ENCODE measurements at places on chromosomes 5 and 9.

DNA sequence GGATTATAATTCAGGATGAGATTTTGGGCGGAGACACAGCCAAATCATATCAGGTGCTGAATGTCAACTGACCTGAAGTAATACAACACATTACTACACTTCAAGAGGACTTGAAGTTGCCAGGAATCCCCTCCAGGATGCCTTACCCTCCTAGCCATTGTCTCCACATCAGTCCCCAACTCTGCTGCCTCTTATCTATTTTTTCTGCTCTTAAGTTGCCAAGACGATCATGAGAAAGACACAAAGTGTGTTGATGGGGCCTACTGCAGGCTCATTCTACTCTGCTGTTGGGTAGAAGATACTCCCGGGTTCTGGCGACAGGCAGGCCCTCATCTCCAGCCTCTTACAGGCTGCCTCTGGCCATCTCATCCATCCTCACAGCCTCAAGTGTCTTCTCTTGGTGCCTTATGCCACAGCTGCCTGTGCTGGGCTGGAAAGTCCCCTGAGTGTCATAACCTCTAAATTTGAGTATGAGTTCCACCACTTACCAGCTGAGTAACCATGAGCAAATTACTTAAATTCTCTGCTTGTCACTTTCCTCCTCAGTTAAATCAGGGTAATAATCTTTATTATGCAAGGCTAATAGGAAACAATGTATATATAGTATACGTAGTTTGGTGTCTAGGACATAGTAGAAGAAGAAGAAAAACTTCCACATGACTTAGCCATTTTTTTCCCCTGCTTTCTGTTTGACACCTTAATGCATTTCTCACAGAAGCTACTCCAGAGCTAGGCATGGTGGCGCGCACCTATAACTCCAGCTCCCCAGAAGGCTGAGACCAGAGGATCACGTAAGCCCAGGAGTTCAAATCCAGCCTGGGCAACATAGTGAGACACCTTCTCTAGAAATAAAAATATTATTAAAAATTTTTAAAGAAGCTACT lies 73.0 kb upstream of the SNX2 start:
- DNase-seq, result no peak

GRCh38 chr9:18554244-18554643 lies 80.3 kb downstream of the ADAMTSL1 start:
- DNase-seq, result no peak

DNA sequence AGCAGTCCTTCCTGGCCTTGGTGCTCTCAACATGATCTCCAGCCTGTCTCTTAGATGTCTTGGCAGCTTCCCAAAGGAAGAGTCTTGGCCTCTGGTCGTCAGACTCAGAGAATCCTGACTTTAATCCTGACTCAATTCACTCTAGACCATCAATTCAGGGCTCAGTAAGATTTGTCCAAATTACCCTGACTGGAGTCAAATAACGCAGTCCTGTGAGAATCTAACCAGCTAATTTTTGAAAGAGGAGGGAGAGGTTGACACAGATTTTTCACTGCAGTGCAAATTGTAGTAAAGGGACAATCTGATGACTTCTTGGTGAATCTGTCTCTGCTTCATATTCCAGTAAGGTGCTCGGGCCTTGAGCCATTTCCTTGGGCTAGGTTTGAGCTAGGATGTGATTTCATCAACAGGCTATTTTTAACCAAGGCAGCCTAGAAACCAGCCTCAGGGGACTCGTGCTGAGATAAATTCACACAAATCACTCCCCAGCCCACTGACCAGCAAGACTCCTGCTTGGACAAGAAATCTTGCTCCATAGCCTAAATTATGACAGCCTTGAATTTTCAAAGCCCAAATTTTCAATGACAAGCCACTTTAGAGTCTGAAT lies 257.4 kb downstream of the ENC1 start:
- no peak for DNase-seq

- no peak for DNase-seq
Measured at GRCh38 chr5:20353499-20353898, 365.5 kb upstream of the CDH18 start.

- DNase-seq, result no peak
Measured at GRCh38 chr5:14908172-14908571, 36.6 kb upstream of the ANKH start.

- DNase-seq, result no peak
Measured at GRCh38 chr9:77667151-77667550, 19.0 kb upstream of the GNA14 start.

DNA sequence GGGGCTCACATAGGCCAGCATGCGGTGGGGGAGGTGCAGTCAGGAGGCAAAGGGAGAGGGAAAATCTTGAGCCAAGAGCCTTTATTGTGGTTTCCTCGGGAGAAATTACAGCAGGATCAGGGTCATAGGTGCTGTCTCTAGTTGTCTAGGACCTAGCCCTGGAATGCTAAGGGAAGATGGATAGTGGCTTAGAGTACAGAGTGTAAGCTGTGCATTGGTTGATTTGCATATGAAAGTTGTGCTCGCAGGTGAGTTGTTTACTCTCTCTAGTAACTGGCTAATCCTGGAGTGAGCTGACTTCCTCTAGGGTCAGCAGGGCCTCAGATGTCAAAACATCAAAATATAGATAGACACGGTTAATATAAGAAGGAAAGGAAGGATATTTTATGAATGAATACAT lies 877.7 kb downstream of the TLE4 start:
- DNase-seq, result no peak

DNA sequence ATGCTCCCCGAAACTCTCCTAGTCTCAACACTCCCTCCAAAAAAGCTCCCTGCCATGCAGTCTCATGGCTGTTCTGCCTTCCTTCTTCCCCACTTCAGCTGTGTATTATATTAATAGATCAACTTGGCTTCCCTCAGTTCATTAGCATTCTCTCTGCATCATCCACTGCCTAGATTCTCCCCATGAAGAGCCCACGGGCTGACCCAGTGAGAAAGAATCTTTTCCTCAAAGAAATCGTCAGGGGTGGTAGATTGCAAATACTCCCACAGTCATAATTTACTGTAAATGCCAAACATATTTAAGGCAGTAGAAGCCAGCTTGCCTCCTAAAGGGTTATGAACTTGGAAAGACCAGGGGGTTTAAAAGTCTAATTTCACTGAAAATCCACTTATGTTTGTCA lies 33.5 kb downstream of the GNA14 start:
- no peak for DNase-seq
